Islet precursor cell (in vitro differentiated cells): ENCODE measurements at places on chromosomes 16 and 17.
A peak's percentile ranks its signal among the peaks of the same experiment; 100 is the strongest.

GRCh38 chr17:64771980-64772844 lies 110.1 kb upstream of the SMURF2 start:
- peak; percentile 49 for DNase-seq

- DNase-seq: no peak
Measured at GRCh38 chr17:45823598-45823997, 21.1 kb upstream of the SPPL2C start.

DNA sequence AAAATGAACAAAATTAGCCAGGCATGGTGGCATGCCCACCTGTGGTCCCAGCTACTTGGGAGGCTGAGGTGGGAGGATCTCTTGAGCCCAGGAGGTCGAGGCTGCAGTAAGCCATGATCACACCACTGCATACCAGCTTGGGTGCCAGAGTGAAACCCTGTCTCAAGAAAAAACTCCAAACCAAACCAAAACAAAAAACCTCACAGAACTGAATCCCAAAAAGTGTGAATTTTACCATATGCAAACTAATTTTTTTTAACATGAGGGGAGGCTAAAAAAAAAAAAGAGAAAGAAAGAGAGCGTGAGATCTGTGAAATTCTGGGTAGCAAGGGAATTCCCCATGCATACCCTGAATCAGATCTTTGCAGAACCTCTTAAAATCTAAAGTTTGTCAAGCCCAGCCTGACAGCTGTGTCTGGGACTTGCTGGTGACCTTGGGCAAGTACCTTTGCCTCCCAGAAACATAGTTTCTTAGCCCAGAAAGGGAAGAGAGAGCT lies 17.1 kb upstream of the CDH1 start:
- DNase-seq: no peak

GRCh38 chr17:46201491-46201890 lies 8.3 kb upstream of the KANSL1 start:
- DNase-seq: no peak

GRCh38 chr16:2204416-2205103 lies 694 bp upstream of the MLST8 start:
- no peak for DNase-seq

DNA sequence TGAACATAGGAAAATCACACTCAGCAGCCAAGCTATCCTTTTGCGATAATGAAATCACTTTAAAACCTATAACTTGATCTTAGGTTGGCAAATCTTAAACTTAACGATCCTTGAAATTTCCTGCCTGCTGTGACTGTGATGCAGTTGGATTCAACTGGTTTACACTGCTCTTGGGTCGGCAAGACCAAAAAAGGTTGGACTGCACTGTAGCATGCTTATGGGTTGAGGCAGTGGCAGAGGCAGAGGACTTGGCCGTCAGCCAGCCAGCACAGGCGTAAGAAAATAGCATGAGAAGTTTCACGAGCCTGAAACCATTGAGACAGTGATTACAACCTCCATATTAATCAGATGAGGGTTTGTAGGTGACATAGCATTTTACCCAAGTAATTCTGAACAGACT lies 21.4 kb downstream of the WSB1 start:
- no peak for DNase-seq

GRCh38 chr17:52606098-52606497 lies 447.6 kb upstream of the CA10 start:
- no peak for DNase-seq

- DNase-seq: no peak
Measured at GRCh38 chr17:12431188-12431587, 234.5 kb upstream of the MYOCD start.

DNA sequence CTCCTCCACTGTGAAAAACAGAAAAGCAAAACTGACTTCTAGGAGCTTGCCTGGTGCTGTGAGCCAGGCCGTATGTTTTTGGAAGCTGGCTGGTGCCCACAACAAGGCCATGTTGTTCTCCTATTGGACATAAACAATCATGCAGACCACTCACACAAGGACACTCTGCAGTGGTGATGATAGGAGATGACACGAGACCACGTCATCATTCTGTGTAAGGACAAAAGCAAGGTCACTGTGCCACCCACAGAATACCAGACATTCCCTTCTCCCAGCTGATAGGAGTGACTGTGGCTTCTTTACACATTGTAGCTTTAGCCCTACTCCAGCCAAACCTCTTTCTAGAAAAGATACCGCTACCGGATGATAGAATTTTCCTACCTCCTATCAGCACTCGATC lies 47.7 kb upstream of the LCMT1 start:
- DNase-seq: peak; percentile 64

DNA sequence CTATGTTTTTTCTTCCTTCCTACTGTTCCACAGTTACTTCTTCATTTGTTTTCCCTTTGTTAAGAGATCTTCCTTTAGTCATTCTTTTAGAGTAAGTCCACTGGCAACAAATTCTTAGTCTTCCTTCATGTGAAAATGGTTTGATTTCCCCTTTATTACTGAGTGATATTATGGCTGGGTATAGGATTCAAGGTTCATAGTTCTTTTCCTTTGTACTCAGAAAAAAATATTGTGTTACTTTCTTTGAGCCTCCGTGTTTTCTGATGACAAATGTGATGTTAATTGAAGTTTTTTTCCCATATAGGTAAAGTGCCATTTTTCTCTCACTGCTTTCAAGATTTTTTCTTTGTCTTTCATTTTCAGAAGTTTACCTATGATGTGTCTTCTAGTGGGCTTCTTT lies 283.1 kb upstream of the TBX2 start:
- no peak for DNase-seq

DNA sequence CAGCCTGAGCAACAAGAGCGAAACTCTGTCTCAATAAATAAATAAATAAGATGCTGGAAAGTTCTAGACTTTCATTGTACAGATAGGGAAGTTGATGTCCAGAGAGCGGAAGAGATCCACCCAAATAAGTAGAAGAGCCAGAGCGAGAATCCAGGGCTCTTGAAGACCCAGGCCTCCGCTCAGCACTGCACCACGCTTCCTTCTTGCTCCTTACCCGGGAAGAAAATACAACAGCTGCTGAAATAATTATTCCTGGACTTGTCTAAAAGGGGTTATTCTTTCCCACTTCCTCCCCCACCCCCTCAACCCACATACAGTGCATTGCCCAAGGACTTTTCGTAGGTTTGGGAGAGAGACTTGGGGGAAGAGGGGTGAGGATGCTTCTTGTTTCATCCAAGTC lies 26.7 kb downstream of the CDK5RAP3 start:
- DNase-seq: no peak

GRCh38 chr16:49849754-49850108 lies 6.2 kb downstream of the ZNF423 start:
- DNase-seq: no peak

DNA sequence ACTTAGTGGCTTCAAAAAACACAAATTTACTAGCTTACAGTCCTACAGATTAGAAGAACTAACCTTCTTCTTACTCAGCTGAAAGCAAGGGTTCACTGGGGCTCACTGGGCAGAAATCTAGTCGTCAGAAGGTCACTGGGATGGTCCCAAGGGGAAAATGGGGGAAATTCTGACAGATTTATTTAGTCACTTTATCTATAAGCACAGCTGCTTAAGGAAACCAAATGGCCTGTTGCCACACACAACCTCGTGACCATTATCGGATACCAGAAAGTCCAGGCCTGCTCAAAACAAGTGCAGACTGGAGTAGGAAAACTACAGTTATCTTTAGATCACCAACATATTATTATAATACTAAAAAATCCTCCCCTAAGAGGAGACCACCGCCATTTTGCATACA lies 374.6 kb upstream of the ASIC2 start:
- DNase-seq: peak; percentile 31

DNA sequence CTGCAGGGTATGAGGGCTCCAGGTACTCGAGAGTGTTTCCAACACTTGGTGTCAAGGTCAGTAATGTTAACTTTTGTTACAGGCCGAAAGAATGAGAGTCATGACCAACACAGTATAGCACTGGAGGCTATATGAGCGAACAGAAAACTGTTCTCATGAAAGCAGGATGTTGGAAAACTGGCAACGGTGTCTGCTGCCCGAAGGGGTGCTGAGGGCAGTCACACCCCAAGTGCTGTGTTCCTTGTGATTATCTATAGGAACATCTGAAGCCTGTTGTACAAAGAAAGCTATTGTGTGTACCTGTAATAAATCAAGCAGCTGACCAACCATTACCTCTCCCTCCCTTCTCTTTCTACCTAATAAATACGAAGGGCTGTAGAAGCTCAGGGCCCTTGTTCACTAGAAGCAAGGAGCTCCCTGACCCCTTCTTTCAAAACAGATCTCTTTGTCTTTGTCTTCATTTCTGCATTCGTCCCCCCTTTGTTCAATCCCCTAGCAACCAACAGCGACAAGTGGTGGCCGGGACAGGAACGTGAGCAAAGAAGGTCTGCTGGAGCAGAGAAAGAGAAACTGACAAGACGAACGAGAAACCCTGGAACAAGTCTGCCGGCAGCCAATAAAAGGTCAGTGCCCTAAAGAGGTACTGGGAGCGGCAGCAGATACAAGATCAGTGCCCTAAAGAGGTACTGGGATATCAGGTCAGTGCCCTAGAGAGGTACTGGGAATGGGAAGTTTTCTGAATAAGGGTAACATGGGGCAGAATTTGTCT lies 7.6 kb downstream of the CD300LD start:
- DNase-seq: no peak

GRCh38 chr17:7191571-7192270 lies 12.6 kb upstream of the ASGR1 start:
- peak; percentile 87 for DNase-seq
